ENCODE measurements at places on chromosomes 7 and 10.
A peak's percentile ranks its signal among the peaks of the same experiment; 100 is the strongest.

- no peak for DNase-seq
These were observed 23.7 kb downstream of the SLC29A3 start for GRCh38 chr10:71342573-71343391.

DNA sequence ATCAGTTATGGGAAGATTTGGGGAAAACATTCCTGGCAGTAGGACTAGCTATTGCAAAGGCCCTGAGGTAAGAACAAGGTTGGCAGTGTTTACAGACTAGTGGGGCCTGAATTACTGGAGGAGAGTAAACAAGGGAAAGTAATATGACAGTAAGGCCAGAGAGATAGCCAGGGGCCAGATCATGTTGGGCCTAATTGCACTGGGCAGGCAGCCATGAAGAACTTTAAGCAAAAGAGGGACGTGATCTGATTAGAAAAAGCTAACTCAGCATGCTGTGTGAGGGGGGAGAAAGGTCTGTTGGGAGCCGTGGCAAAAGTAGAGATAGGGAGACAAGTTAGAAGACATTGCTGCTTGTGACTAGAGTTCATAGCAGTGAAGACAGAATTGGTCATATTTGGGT is 9.2 kb downstream of the NUP42 start:
- no peak for DNase-seq

- peak; percentile 86 for DNase-seq
These were observed 85.5 kb downstream of the ETV1 start for GRCh38 chr7:13904007-13904406.

- no peak for DNase-seq
These were observed 561.7 kb downstream of the GATA3 start for GRCh38 chr10:8616166-8616565.

DNA sequence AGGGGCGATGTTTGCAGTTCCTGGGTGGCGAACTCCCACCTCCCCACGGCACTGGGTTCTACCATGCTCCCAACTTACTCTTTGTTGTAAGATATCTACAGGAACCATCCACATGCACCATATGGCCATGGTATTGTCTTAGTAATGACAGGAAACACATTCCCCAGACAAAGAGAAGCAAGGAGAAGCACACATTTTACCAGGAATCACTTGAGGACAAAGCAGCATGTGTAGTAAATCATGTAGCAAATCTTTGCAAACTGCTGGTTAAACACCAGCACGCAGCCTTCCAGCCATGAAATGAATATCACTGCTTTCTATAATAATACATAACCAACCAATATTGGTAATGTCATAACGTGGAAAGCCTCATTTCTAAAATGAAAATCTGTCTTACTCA is 101.2 kb downstream of the NRP1 start:
- DNase-seq, result no peak

DNA sequence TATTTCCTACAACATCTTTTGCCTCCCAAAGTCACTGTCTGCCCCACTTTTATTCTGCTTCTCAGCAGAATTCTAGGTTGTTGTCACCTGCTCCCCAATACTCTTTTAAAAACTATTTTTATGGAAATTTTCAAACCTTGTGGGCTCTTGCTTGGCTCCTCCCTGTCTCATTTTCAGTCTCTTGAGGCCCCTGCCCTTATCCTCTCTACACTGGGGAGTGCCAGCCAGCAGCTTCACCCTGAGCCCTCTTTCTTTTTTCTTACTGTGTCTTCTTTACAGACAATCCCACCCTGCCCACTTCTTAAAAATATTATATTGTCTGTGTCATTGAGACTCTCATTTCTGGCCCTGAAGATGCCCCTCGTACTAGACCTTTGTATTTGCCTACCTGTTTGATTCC is 61.7 kb upstream of the TMEM248 start:
- no peak for DNase-seq

GRCh38 chr7:111752022-111752582 is 189.8 kb upstream of the IMMP2L start:
- DNase-seq, result peak; percentile 81

GRCh38 chr7:40586197-40586596 is 451.4 kb downstream of the SUGCT start:
- peak; percentile 64 for DNase-seq

DNA sequence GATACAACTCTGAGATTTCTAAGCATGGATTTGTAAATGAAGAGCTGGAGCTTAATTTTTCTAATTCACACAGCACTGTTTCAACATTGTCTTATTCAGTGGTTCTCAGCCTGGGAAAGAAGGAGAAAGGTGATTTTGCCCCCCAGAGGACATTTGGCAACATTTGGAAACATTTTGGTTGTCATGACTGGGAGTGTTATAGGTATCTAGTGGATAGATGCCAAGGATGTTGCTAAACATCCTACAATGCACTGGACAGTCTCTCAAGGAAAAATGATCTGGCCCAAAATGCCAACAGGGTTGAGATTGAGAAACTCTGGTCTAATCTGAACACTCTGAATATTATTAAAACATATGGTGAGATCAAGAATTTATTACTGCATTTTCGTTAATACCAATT is 3.8 kb upstream of the CAV2 start:
- peak; percentile 64 for DNase-seq

DNA sequence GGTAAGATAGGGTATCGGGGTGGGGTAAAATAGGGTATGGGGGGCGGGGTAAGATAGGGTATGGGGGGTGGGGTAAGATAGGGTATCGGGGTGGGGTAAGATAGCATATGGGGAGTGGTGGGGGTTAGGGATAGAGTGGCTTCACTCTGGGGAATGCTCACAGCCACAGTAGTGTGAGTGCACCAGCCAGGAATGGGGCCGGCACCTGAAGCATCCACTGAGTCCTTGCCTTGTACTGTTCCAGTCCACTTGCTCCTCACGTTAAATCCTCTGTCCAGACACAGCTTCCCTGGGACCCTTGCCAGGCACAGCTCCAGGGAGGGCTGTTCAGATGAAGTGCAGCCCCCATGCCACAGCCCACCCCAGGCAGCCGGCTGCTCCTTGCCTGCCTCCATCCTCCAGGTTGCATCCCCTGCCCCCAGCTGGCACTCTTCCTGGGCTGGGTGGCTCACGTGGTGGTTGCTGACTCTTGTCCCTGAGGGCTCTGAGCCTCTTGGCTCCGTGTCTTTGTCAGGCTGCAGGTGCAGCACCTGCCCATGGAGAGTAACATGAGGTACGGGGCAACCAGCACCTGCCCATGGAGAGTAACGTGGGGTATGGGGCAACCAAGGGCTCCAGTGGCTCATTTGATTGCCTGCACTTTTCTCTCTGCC is 268.4 kb downstream of the TCERG1L start:
- no peak for DNase-seq

GRCh38 chr10:117653170-117653515 is 110.6 kb downstream of the EMX2 start:
- peak; percentile 12 for DNase-seq

- DNase-seq, result peak; percentile 80
These were observed 40.8 kb downstream of the HK1 start for GRCh38 chr10:69318867-69319727.

DNA sequence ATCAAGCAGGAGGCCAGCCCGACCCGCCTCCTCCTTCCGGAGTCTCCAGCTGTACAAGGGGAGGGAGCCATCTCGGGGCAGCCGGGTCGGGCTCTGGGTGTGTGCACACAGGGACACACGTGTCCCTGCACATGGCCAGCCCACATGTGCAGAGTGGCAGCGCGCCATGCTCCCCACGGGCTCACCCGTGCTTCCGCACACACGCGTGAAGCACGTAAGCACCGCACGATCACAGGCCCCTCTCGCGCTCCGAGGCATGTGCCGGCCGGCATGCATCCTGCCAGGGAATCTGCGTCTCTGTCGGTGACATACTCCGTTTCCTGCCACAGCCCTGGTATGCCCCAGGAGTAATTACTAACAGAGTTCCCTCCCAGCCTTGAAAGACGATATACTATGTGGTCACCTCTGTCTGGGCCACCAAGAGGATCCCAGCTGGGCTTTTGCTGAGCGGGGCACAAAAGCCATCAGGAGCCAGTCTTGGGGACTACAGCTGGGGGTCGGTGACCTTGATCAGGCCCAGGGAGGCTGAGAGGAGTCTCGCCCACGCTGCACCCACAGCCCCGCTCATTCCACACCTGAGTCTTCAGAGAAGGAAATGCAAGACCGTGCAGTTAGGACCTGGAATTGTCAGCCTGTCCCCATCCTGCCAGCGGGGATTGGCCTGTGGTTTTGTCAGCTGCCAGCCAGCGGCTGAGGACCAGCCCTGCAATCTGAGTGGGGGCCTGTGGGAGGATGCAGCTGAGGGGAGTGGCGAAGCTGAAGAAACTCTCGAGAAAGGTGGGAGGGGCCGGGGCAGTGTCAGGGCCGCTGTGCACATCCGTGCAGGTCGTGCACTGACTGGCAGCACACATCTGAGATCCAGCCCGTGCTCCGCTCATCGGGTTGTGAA is 11.0 kb upstream of the LFNG start:
- DNase-seq, result peak; percentile 65

DNA sequence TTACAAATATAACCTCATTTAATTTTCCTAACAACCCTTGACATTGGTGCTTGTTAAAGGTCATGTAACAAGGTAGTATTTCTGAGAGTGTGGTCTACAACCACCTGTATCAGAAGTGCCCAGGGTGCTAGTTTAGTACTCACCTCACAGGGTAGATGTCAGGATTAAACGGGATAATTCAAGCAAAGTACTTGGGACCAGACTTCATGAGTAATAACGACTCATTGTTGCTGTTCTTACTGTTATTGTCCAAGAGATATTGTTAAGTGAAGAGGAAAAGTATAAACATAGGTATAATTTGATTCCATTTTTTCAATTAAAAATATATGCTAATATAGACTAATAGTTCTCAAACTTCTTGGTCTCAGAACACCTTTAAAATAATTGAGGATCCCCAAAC is 179.3 kb downstream of the WNT2 start:
- no peak for DNase-seq

GRCh38 chr7:108463613-108464012 is 7.4 kb upstream of the NRCAM start:
- no peak for DNase-seq

GRCh38 chr7:11170863-11171568 is 197.3 kb downstream of the PHF14 start:
- DNase-seq, result no peak

DNA sequence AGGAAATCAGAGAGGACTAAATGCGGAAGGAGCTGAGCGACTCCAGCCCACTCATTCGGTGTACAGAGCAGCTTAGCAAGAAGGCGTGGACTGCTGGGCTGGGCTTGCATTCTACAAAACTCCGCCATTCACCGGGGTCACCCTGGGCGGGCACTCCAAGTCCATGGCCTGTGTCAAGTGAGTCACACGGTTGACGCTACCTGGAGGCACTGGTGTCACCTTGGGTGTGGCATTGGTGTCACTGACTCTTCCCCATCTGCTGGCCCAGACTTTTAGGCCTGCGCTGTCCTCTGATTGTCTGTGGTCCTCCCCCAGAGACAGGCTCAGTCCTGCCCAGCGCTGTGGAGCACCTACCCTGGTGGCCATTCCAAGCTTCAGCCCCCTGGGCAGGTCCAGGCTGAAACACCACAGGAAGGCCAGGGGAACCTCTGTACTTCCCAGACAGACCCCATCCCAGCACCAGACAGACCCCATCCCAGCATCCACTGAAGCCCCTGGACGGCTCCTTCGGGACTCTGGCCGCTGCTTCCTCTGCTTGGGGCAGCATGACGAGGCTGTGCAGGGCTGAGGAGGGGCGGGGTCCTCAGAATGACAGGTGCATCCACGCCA is 30.6 kb upstream of the CNPY1 start:
- DNase-seq, result no peak

GRCh38 chr10:126060261-126060931 is 164.0 kb downstream of the FANK1 start:
- peak; percentile 61 for DNase-seq

- no peak for DNase-seq
These were observed 44.9 kb upstream of the ZNF32 start for GRCh38 chr10:43693602-43694001.

DNA sequence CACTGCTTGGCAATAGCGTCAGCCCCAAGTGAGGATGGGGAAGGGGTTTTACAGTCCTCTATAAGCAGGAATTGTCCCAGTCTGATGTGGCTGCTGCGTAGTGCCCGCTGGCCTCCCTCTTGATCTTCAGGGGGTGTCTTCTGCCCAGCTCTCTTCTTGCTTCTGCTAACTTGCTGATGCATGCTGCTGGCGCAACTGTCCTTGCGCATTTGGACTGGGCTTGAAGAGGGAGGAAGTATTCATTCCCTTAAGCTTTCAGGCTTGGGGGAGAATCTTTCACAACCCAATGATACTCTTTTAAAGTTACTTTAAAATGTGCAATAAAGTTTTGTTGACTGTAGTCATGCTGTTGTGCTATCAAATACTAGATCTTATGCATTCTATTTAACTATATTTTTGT is 10.3 kb downstream of the GALNT11 start:
- DNase-seq, result no peak

- DNase-seq, result no peak
These were observed 410.4 kb downstream of the INHBA start for GRCh38 chr7:41292487-41292886.

- DNase-seq, result no peak
These were observed 52.7 kb upstream of the APBB1IP start for GRCh38 chr10:26385443-26385842.

GRCh38 chr10:69071610-69072009 is 16.3 kb upstream of the SRGN start:
- DNase-seq, result no peak

GRCh38 chr10:131693766-131694165 is 207.0 kb upstream of the PPP2R2D start:
- no peak for DNase-seq

DNA sequence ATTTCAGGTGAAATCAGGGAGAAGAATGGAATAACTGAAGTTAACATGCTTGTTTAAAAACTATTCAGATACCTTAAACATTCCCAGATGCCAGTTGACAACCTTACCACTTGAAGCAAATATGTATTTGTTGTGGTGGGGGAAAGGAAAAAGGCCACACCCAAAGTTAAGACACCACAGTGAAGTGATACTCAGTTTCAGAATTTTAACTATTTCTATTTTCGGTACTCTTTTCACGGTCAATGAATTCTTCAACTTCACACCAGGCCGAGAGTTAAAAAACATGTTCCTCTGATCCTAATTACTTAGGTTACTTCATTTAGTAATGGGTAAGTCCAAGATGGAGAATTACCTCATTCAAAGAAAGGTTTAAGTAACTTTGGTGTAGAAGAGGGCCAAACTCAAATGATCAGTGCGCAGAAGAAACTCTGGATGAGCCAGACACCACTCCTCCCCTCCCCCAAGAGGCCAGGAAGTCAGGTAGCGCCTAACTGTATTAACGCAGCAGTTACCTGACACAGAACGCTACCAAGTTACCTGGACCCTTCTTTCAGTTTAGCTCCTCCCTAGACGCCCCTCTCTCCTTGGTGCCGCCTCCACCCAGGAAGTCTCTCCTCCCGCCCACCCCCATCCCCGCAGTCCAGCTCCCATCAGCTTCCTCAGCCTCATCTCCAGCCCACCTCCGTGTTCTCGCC is 700 bp downstream of the MTPN start:
- DNase-seq, result no peak
